ENCODE measurements at places on chromosomes 2 and 18.

- no peak for DNase-seq
Observed at GRCh38 chr2:27596627-27597026, 13.8 kb downstream of the ZNF512 start.

- DNase-seq = no peak
Observed at GRCh38 chr2:20487392-20488174, 40.7 kb downstream of the RHOB start.

GRCh38 chr18:11736656-11737055, 47.6 kb downstream of the GNAL start:
- no peak for DNase-seq

DNA sequence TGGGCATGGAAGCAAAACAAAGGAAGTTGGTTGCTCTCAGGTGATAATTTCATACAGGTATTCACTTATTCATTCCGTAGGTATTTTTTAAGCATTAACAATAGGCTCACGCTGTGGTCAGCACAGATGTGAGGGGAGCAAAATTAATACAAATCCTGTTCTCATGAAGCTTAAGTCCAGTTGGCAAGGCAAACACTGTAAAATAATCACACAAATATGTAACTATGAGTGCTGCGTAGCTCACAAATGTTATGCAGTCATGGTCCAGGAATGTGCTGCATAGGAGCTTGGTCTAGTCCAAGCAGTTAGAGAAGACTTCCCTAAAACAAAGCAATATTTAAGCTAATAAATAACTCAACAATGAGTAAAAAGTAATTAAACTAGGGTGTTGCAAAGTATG, 23.9 kb downstream of the SP5 start:
- DNase-seq = no peak

DNA sequence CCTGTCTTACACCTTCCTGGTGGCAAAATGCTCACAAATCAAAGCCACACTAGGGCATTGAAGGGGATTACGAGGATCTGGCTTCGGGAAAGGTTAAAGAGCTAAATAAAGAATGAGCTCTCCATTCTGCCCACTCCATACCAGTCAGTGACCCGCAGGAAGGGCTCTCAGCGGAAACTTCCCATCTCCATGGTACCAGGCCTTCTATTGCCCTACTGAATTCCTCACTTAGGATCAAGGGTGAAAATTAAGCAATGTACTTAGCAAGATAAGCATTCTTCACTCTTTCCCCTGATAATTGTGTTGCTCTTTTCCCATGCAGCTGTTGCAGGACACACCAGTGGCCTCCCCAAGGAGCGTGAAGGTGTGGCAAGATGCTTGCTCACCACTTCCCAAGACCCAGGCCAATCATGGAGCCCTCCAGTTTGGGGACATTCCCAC, 75.6 kb upstream of the TTC39C start:
- no peak for DNase-seq

DNA sequence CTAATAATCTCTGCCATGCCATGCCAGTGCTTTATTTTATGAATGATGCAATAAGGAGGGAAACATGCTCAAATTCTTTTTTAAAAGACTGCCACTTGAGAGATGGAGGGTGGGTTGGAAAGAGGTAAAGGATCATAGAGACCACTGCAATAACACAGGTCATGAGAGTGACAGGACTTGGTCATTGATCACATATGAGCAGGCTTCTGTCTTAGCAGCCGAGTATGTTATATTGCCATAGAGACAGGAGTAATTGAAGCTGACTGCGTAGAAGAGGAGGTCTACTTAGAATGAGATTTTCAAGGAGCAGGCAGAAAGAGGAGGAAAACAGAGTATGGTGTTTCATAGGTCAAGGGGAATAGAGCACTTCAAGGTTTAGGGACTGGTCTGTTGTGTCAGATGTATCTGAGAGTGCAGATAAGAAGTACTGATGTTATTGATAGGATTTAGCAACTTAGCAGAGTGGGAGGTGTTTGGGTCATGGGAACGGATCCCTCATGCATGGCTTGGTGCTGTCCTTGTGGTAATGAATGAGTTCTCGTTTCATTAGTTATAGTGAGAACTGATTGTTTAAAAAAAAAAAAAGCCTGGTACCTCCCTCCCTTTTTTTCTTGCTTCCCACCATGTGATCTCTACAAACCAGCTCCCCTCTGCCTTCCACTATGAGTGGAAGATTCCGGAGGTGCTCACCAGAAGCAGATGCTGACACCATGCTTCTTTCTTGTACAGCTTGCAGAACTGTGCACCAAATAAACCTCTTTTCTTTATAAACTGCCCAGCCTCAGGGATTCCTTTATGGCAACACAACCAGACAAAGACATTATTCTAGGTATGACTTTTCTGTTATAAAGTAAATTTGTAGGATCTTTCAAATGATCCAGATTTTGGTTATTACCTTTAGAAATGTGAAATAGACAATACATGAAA, 32.8 kb downstream of the UGP2 start:
- DNase-seq = no peak

DNA sequence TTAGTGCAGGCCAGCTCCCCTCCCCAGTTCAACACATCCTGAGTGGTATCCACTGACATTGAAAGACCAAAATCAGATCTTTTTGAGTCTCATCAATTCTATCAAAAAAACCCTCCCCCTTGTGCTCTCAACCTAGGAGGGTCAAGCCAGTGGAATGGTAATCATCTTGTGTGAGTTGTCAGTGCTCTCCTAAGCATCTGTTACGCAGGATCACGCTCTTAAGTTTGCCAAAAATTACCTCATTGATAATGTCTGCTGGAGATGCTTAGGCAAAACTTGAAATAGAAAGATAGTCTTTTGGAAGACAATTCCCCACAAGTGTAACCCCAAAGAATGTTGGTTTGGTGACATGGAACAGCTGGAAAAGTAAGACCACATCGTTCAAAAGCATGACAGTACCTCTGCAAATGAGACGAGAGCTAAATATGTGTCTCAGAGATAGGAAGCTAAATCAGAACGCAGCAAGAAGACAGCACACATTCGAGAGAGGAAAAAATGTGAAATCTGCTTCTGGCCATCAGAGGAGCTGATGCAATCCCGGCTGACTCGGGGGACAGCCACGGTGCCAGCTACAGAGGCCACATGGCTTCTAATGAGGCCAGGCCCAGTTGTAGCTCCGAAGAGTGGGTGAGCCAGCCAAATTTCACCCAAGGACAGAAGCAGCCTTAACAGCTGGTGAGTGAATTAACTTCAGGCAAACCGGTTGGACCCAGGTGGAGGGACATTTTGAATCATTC, 753.9 kb downstream of the RNF144A start:
- DNase-seq = no peak

GRCh38 chr2:165952741-165953211, 800 bp downstream of the TTC21B start:
- no peak for DNase-seq
